ENCODE measurements at places on chromosomes 11 and 22.

- DNase-seq: peak; percentile 39
Measured at GRCh38 chr22:42283278-42284201, 13.1 kb upstream of the TCF20 start.

- no peak for DNase-seq
Measured at GRCh38 chr11:17541330-17541885, 2.8 kb downstream of the USH1C start.

DNA sequence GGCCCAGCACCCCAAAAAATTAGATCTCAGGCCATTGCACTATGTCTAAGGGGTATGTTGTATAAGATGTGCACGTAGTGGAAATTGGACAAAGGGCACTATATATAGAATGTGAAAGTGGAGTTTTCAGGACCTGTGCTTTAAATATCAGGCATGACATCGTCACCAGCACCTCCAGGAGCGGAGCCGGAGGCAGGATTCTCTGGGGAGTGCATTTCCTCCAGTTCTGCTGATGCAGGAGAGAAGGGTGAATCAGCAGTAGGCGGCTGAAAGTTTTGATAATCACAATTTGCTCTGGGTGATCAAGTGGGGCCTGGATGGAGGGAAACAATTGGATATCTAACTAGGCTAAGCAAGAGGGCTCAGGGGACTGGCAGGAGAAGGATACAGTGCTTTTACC, 69.1 kb upstream of the NTM start:
- no peak for DNase-seq

- DNase-seq: no peak
Measured at GRCh38 chr11:127490896-127491295, 490.3 kb upstream of the KIRREL3 start.

DNA sequence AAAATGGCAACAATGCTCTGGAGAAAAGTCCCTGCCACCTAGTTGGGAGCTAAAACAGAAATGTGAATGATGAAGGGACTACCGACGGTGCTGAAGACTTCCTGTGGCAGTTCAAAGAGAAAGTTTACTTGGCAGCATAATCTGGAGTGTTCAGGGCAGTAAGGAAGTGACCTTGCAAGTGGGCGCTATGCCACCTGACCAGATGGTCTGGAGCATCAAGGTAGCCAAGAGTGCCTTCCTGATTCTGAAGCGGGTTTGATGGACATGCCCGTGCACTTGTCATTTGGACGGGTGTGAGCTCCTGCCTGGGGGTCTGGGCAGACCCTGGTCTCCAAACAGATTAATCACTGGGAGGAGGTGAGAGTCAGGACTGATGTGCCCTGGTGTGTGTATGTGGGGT, 1.8 kb upstream of the SNX19 start:
- no peak for DNase-seq

- DNase-seq: no peak
Measured at GRCh38 chr11:68934321-68934645, 30.6 kb downstream of the IGHMBP2 start.

GRCh38 chr11:47192111-47192510, 5.9 kb upstream of the PACSIN3 start:
- no peak for DNase-seq

GRCh38 chr11:8006349-8006977, 19.3 kb downstream of the EIF3F start:
- peak; percentile 23 for DNase-seq

- DNase-seq: no peak
Measured at GRCh38 chr11:131618201-131618600, 247.8 kb downstream of the NTM start.

- no peak for DNase-seq
Measured at GRCh38 chr11:69640995-69641581, at the start of gene CCND1. CCND1 (plus strand) TSS chr11:69641156; CDS start chr11:69641314, 158 bp downstream.

- no peak for DNase-seq
Measured at GRCh38 chr22:27046086-27046485, 388.7 kb downstream of the MIAT start.

DNA sequence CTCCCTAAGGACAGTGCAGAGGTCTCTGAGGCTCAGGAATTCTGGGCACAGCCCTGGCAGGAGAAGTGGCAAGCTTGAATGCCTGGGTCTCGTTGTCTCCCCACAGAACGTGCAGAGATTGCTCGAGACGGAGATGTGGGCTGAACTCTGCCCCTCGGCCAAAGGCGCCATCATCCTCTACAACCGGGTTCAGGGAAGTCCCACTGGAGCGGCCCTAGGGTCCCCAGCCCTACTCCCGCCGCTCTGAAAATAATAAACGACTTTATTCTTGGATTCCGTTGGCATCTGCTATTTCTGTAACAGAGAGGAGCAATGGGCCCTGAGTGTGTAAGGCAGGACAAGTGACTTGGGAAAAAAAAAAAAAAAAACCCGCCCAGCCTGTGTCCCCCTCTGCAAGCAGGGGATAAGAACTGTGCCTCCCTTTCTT, 591 bp upstream of the DNAJC4 start:
- no peak for DNase-seq
